ENCODE measurements at places on chromosomes 12 and 14.

GRCh38 chr12:108126990-108127501 lies 2.0 kb upstream of the WSCD2 start:
- no peak for DNase-seq

DNA sequence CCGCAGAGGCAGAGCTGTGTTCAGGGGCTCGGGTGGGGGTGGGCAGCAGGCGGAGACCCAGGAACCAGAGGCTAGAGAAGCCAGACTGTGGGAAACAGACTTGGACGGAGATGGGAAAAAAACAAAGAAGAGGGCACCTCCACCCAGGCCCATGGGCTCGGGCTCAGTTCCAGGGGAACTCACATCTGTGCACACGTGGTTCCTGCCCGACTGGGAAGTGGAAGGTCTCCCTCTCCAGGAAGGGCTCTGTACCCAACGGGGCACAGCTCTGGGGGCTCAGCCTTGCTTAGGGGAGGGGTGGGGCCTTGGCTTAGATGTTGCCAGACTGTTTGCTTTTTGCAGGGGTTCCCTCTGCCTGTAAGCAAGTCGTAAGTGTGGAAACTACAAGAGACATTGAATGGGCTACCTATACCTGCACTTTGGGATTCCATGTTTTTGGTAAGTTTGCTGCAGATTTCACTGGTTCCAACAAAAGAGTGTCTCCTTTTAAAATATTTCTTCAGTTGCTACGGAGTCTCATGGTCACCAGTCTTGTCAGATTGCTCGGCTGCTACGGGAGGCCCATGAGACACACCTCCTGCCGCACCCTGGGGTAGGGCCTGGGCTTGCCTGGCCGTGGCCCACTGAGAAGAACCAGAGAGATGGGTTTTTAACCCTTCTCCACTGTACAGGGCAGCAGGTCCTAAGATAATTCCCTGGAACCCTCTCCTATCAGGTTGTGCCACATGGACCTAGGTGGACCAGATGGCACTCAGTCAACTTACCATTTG lies 127.6 kb upstream of the EVL start:
- DNase-seq, result no peak

GRCh38 chr12:3149515-3150307 lies 72.5 kb downstream of the TSPAN9 start:
- no peak for DNase-seq

DNA sequence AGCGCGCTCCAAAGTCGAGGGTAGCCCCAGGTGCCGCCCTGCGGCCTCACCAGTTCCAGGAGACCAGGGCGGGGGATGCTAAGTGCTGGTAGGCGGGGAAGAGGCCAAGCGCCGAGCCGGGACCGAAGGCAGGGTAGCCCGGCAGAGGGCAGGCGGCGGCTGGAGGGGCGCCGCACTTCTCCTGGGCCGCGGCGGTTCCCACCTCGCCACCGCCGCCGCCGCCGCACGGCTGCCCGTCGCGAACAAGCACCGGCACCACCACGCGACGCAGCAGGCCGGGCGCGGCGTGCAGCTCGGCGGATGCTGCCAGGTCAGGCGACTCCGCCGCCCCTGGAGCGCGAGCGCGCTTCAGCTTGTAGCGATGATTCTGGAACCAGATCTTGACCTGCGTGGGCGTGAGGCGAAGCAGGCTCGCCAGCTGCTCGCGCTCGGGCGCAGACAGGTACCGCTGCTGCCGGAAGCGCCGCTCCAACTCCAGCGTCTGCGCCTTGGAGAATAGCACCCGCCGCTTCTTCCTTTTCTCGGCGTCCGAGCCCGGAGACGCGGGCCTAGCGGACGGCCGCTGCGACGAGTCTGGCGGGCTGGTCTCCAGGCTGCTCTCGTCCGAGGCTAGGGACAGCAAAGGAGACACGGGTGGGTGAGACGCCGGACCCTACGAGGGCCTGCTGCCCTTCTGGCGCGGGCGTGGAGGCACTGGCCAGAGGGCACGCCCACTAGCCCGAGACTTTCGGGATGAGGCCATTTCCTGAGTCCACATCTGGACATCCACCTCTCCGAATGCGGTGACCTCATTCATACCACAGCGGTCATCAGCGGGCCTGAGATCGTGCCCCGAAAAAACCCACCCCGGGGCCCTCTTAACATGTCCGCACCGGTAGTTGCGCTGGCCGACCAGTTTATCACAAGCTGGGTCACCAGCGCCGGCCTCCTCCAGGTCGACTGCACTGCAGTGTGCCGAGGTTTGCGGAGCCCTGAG lies 1.3 kb downstream of the NKX2-8 start:
- no peak for DNase-seq

DNA sequence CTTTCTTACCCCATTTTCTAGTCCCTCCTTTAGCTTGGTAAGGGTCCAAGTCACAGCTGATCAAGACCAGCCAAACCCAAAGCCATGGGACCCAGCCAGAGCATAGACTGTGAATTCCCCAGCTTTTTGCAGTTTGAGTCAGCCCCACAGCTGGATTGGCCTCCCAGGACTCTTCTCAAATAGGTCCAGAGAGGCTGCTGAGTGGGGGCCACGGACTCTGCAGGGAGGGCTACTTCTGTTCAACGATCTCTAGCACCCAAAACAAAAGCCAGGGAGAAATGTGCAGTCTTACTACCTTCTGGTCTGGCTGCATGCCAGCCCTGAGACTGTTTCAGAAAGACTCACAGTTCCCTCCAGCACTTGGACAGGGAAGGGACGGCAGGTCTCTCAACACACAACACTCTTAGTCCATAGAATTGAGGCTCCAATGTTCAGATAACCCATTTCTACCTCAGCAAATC lies 1.6 kb downstream of the VDR start:
- DNase-seq, result no peak

DNA sequence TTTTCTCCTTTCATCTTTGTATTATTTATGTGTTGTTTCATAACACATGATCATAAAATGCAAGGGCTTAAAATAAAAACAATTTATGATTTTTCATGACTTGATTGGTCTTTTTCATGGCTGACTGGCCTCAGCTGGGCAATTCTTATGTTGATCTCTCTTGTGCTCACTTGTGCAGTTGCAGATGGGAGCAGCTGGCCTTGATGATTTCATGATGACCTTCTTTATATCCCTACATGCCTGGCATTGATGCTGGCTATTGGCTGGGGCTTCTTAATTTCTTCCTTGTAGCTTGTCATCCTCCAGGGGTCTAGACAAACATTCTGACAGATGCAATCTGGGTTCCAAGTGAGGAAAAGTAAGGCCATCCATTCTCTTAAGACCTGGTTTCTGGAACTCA lies 1832.8 kb upstream of the FLRT2 start:
- DNase-seq, result no peak

DNA sequence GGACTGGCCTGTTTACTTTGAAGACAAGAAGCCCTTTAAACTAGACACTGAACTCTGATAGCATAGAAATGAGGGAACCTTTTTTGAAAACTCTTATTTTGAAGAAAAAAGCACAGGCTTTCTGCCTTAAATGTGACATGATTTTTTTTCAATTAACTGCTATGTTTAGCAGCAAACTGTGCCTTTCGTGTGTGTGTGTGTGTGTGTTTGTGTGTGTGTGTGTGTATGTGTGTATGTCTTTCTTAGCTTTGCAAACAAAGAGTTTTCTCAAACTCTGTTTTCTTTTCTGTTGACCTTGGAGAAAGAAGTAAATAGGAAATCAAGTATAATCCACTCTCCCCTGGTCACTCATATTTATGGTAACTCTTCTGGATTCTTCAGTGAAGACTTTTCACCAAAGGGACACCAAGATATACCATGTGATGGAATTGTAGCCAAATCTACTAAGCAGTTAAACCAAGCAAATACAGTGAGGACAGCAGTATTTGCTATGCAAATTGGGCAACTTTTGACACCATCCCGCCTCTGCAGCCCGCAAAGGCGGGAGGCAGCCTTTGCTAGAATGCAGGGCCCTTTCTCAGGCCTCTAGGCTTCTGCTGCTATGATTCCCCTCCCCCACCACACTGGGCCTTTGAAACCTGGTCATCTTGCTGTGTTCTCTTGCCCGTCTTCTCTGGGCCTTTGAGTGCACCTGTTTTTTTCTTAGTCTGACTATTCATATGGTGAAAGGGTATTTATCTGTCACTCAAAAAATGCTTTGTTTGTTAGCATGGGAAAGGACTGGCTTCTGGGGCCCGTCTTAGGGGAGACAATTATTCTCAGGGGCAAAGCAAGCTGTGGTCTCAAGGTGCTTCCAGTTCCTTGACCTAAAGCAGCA lies 107.9 kb downstream of the MYRFL start:
- DNase-seq, result no peak

GRCh38 chr12:132367071-132367851 lies 37.9 kb upstream of the GALNT9 start:
- DNase-seq, result no peak

- no peak for DNase-seq
These were observed 6.1 kb downstream of the FRMD6 start for GRCh38 chr14:51657762-51658161.

DNA sequence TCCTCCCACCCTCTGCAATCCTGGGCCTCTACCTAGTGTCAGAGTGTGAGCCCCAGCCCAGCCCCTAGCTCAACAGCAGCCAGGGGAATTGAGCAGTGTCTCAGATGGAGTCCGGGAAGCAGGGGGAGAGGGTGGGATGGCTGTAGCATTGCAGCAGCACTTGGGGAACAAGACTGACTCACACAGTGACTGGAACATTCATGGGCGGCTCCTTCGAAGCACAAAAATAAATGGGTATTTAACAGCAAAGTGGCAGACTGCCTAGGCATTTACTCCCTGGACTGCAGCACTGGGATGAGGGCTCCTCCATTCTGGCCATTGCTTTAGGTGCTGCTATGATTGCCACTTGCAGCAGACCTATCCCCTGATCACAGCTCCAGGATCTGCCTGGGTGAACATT lies 46.0 kb upstream of the STK38L start:
- DNase-seq, result no peak

DNA sequence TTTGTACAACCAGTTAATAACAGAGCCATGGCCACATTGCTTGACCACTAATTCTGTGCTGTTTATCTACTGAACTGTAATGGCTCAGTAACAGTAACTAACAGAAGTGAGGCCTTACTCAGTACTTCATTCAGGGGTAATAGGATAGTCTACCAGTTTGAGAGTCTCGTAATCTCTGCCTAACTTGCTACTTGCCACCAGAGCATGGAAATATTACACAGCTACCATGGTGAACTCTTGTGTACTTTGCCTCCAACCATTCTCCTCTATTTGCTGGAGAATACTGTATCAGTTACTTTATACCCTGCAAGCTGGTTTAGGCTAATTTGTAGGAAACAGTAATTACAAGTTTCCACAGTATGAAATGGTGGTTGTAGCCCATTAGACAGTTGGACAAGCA lies 10.6 kb downstream of the SCFD1 start:
- no peak for DNase-seq

GRCh38 chr12:14984766-14985285 lies 12.0 kb downstream of the PDE6H start:
- no peak for DNase-seq

DNA sequence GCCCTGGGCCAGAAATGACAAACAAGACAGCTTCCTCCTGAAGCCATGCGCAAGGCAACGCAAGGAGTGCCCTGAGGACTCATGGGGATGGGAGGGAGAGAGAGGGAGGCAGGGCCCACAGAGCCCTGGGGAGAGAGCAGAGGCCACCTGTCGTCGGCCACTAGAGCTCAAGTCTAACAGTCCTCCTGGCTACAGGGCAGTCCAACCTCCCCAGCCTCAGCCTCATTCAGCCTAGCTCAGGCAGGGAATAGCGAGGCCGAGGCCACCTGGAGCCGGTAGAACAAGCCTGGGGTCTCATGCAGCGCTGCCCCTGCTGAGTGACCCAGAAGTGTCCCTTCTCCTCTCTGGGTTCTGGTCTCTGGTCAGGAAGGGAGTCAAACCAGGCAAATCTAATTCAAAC lies 69.5 kb downstream of the BCL11B start:
- no peak for DNase-seq
